ENCODE measurements at places on chromosomes 1 and 21.

DNA sequence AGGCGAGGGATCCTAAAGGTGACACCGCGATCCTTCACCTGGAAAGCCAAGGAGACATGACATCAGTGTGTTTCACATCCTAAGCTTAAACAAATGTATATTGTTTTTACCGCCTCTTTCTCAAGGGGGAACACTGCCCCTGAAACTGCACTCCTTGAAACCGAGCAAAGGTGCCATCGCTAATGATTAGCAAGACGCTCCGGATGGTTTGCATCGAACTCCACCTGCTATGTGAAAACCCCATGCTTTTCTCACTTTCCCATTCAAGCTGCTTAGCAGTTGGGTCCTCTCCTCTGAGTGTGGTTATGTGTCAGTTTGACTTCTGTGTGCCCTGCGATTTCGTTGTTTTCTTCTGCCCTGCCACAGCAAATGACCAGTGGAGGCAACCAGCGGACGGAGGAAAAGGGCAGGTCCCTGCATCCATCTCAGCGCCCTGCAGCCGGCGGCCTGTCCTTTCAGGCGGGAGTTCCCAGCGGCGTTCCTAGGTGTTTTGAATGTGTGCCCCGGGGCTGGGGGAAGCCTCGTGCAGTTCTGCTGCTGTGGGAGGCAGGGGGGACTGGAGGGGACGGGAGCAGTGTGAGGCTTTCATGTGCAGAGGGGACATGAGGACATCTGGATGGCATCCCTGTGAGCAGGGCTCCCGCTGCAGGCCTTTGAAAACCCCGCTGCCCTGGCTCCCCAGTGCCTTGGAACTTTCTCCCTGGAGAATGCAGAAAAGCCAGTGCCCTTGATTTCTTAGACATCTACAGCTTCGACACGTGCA, 16.1 kb downstream of the ZBTB18 start:
- no peak for DNase-seq

- peak; percentile 34 for DNase-seq
Measured at GRCh38 chr1:154784924-154785531, 85.1 kb downstream of the KCNN3 start.

DNA sequence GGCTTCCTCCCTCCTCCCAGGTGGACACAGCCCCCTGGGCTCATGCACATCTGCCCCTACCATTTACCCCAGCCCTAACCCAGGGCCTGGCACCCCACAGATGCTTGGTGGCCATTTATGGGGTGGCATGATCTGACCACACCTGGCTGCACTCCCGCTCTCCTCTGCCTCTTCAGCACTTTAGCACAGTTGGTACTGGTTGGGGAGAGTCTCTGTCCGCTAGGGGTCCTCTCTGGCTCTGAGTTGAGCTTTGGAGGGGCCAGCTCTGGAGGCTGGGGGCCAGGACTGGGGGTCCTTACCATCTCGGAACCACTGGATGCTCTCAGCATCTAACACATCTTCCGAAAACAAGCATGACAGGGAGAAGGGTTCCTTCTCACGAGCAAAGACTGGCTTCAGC, 17.4 kb downstream of the MYOM3 start:
- DNase-seq, result no peak

DNA sequence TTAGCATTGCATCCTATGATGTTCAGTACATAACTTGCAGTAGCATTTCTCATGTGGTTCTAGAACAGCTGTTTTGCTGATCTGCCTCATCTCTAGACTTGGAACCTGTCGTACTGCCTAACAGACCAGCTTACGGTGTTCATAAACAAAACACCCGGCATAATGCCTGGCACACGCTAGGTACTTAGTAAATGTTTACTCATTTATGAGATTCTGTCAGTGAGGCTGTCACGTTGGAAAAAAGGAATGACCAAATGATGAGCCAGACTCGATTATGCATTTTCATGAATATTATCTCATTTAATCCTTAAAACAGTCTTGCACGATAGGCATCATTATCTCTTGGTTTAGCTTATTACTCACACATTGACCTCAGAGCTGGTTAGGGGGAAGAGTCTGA, 46.4 kb downstream of the CACHD1 start:
- no peak for DNase-seq

- DNase-seq, result peak; percentile 34
Measured at GRCh38 chr1:61056573-61057439, 25.6 kb upstream of the NFIA start.

DNA sequence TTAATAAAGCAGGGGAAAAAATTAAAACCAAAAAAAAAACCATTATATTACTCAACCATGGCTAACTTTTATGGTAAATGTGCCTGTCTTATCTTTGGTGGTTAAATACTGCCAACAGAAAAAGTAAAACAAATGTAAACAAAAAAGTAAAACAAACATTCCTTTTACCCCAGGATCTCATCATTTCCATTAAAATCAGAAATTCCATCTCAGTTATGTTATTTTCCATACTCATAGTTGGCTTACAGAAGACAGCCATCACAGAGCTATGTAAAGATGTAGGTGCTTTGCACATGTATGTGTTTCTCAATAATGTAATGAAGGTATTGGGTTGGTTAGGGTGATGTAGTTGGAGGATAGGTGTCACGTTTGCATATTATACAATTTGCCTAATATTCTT, 185.0 kb downstream of the KCNK2 start:
- no peak for DNase-seq

- DNase-seq, result no peak
Measured at GRCh38 chr1:93851327-93851712, 27.7 kb downstream of the DNTTIP2 start.

DNA sequence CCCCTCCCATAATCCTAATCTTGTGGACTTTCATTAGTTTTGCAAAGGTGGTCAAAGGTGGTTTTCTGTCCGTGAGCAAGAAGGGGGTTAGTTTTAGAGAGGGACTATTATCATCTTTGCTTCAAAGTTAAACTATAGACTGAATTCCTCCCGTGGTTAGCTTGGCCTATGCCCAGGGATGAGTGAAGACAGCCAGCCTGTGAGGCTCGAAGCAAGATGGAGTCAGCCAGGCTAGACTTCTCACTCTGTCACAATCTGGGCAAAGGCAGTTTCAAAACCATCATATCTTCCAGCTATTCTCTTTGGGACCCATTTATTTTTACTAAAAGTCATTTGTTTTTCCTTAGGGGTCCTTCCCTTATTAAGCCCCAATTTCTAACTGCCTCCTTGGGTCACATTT, 12.9 kb upstream of the ENO1 start:
- DNase-seq, result no peak

- no peak for DNase-seq
Measured at GRCh38 chr1:208177656-208178055, 66.5 kb downstream of the PLXNA2 start.

DNA sequence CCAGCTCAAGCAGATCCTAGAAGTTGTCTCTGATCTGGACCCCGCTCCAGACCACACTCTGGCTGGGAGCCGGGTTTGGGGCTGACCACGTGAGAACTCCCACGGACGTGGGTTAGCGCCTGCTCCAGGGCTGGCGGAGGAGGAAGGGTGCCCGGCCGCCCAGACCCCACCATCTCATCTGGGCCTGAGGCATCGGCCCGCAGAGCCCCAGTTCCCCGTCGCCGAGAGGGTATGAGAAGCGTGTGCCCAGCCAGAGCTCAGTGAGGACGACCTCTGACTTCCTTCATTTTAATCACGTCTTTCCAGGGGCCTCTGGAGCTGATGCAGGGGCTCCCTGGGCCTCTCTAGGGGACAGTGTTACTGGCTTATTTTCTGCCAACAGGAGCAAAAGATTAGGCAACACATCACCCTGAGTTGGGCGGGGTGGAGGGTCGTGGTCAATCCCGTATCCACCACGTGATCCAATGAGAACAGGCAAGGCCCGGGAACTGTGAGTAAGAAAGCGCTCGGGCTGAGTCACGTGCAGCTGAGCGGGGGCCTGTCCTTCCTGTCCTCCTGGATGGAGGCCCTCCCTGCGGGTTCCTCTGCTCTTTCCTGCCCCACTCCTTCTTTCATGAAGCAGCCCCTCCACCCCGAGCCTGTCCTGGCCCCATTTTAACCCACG, 81.1 kb downstream of the SIK1 start:
- DNase-seq, result no peak

- no peak for DNase-seq
Measured at GRCh38 chr1:76830373-76830772, 36.9 kb upstream of the ST6GALNAC5 start.

DNA sequence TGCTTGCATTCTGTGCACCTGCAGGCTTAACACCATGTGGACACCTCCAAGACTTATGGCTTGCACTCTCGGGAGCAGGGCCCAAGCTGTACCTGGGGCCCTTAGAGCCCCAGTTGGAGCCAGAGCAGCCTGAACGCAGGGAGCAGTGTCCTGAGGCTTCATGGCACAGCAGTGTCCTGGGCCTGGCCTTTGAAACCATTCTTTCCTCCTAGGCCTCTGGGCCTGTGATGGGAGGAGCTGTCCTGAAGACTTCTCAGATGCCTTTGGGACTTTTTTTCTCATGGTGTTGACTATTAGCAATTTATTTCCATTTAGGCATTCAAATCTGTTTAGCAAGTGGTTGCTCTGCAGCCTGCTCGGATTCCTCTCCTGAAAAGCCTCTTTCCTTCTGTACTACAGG, 11.0 kb downstream of the RPTN start:
- DNase-seq, result no peak

DNA sequence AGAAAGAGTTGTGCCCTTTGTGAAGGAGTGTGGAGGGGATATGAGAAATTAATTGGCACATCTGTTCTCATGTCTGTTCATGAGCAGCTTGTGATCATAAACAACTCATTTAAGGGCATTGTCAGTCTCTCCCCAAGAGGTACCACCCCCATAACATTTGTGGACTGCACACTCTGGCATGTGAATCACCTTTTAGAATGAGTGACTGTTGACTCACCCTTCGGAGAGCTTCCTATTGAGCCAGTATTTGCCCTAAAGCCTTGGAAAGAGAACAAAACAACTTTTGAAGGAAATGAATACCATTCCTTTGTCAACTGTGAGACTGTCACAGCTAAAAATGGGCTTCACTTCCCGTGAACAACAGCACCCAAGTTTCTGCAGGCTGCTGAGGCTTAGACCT, 27.5 kb upstream of the MYSM1 start:
- DNase-seq, result no peak

GRCh38 chr1:26084091-26084561, 16.7 kb upstream of the TRIM63 start:
- no peak for DNase-seq

DNA sequence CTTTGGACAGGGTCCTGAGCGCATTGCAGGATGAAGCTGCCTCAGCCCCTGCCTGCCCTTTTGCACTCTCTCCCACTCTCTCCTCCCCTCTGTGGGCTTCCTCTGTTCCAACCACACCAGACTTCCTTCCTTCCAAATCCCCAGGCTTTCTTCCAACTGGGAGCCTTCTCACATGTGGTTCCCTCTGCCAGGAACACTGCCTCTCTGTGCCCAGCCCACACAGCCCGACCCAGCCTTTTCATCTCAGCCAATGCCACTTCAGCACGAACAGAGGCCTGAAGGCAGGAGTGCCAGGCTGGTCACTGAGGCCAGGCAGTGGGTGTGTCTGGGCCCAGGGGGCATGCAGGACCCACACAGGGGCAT, 5.9 kb downstream of the SELENON start:
- DNase-seq, result no peak

DNA sequence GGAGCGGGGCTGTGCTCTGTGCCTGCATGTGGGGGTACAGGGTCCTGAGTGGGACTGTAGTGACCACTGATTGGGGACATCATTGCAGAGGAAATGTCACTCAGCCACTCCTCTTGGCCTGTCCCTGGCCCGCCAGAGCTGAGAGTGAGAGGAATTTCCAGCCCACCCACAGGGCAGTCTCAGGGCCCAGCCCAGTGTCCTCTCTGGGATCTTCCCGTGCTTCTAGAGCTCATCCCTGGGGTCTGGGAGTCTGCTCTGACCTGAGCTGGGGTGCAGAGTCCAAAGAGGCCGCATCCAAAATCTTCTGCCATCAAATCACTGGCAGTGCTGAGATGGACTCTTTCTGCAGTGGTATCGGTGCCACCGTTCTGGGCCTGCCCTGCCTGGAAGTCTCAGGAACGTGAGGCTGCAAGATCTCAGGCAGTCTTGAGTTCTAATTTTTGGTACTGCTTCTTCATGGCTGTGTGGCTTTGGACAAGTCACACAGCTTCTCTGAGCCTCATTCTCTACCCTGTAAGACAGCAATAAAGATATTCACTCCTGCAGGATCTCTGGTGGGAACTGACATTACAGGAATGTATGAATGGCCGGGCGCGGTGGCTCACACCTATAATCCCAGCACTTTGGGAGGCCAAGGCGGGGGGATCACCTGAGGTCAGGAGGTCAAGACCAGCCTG, 100.8 kb upstream of the TARDBP start:
- no peak for DNase-seq

All from T-cell (primary cell).